Fibroblast of villous mesenchyme (primary cell): ENCODE measurements at places on chromosomes 6 and 20.
A peak's percentile ranks its signal among the peaks of the same experiment; 100 is the strongest.

DNA sequence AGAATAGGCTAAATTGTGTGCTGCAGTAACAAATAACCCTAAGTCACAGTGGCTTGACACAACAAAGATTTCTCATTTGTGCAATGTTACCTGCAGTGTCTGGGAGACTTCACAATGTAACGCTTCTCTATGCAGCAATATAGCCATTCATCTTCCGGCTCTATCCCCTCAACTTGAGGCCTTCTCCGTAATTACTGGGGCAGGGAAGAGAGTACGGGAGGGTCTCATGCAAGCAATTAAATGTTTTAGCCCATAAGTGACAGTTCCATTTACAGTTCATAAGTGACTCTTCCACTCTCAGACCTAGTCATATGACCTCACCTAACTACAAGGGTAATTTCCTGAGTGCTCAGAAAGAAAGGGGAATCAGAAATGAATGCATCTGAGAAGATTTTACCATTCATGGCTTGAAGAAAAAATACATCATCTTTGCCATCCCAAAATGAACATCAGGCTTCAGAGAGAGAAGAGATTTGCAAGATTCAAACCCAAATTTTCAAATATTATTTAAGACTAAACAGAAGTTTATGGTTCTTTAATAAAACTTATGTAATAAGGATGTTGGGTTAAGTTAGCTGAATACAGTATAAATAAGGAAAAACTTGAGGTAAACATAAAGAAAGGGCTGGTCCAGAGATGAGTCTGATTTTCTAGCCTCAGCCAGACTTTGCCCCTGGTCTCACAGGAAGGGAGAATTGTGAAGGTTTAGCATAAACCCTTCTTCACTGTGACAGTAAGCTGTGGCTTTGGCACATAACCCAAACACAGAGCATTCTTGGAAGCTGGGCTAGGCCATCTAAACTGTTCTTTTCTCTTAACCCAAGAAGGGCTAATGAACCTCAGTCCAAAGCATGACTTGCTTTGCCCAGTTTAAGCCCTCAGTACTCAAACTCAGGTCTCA lies 13.3 kb downstream of the GPR6 start:
- no peak for DNase-seq

DNA sequence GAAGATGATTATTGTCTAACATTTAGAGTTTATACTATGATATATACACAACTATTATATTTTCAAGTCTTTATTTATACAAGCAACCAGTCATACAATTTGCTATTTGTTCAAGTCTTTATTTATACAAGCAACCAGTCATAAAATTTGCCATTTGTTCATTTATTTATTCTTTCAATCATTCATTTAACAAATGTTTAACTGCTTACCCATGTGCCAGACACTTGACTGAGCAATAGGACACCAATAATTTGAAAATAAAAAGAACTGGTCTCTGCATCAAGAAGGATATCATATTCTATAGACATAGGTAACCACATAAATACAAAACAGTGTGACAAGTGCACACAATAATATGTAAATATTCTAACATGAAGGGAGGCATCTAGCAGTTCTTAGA lies 20.3 kb downstream of the GRIK2 start:
- no peak for DNase-seq

DNA sequence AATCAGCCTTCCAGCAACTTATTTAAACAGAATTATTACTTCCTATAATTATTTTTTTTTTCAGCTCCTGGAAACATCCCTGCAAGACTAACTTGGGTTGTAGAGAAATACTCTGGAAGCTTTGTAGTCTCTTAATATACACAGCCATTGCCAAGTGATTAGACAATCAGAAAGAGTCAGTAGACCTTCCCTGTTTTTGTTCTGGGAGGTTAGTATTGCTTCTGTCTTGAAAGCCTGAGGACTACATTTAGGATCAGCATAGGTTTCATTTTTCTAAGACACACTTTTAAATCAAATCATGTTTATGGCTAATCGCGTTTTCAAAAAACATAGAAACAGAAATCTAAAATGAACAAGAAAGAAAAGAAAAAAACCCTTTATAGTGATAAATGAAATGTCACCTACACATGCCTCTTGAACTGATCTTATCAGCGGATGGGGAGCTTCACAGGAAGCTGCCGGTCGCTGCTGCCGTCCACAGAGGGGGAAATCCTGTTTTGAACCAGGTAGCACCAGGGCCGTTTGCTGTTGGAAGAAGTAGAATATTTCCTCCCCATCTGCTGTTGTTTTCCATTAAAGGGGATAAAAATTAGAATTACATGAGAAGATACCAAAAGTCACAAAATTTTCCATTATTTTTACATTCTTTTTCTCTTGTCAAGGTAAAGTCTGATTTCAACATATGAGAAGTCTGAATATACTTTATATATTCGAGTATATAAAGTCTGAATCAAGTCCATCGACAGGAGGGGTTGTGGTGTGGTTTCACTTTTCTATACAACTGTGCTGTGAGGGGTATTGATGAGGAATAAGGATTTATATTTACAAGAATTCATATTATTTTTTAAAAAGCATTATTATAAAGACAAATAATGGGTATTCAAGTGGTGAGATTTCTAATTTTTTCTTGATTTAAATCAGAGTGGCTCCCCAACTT lies 94.6 kb downstream of the ARMC2 start:
- no peak for DNase-seq

DNA sequence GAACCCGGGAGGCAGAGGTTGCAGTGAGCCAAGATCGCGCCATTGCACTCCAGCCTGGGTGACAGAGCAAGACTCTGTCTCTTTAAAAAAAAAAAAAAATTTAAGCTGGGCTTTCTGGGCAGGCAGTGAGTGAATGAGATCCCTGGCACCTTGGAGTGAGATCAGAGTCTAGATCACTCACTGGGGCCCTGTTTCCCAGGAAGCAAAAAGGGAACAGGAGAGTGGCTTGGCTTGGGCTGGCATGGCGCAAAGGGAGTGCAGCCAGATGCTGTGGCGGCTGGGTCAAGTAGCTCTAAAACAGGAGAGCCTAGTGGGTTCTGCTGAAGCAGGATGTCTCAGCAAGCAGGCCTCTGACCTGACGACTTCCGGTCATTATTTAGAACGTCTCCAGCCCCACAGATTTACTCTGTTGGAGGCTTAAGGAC lies 10.4 kb downstream of the PLCG1 start:
- DNase-seq: no peak

GRCh38 chr6:148323344-148323743 lies 19.3 kb upstream of the SASH1 start:
- peak; percentile 50 for DNase-seq

DNA sequence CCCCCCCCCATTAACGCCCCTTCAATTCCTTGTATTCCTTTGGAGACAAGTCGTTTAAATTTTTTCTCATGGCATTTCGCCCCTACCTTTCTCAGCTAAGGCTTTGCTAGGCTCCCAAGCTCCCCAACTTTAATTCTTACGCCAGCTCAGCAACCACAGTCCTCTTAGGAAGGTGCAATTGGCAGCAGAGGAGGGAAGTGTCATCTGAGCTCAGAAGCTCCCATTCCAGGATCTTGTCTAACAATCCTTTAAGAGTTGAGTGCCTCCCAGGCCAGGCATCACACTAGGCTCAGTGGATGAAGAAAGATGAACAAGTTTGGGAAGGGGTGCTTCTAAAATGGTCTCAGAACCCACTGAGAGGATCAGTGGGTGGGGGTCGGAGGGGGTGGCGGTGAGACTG lies 131.2 kb upstream of the AKAP12 start:
- no peak for DNase-seq
